ENCODE measurements at places on chromosomes 3 and 15.

DNA sequence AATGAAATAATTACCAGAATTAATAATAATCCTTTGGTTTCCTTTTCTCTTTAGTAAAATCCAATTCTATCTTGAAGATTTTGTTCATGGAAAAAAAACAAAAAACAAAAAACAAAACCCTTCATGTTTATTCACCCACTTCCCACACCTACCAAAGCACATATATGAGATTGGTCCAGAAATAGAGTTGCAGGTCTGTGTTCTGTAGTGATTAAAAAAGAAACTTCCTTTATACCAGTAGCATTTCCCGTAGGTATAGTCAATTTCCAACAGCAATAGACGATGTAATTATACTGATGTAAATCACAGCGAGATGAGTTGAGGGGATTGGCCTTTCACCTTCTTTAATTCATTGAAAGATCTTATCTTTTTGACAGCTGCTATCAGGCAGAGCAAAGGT is 194.6 kb downstream of the SOX2 start:
- DNase-seq: no peak

- no peak for DNase-seq
Measured at GRCh38 chr3:9045371-9045770, 82.1 kb upstream of the RAD18 start.

- no peak for DNase-seq
Measured at GRCh38 chr3:8220291-8220690, 281.3 kb upstream of the LMCD1 start.

DNA sequence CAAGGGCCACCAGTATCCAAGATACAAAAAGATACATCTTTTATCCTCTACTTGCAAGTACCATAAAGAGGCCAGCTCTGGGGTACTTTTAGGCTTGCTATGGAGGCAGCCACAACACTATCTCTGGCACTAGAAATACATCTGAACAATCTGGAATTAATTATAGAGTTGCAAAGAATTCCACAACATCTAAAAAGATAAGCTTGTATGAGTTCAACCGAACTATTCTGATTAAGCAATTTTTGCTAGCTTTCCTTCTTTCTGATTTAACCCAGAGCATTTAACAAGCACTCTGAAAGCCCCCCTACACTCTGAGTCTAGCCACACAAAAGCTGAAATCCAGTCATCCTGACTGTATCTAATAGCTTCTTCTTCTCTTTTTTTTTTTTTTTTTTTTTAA is 95.4 kb downstream of the FRMD5 start:
- no peak for DNase-seq

DNA sequence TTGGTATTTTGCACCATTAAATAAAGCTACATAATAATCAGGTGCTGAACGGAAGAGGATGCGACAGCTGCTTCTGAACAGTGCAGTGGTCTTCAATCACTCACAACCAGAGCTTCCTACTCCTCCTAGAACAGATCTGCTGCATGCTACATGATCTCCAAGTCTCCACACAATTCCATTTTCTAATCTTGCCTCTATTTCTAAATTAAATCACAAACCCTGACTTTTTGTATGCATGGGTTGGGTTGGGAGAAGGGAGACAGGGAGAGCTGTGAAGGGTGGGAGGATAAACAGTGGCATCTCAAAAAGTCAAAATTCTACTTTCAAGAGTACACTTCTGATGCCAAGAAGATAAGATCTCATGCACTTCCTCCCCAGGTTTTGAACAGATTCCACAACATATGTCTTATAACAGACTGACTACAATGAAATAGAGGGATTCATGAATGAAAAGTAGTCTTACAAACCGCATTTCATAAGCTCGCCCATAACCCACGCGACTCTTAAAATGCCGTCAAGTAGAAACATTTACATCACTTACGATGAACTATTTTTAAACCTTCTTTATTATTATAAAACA is 57.2 kb downstream of the CHSY1 start:
- DNase-seq: no peak

DNA sequence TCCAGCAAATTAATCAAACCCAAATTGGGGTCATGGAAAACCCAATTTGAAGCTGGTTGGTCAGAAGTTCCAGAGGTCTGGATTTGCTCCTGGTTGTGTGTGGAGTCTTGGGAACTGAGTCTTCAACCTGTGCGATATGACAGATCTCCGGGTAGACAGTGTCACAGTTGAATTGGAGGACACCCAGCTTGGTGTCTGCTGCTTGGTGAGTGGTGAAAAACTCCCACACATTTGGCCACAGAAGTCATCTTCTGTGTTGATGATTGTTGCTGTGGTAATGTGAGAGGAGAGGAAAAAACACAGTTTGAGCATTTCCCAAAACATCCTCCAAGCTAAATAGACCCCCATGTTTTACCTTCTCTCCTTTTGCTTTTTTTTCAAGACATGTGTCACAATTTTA is 218.1 kb downstream of the TP63 start:
- DNase-seq: no peak

DNA sequence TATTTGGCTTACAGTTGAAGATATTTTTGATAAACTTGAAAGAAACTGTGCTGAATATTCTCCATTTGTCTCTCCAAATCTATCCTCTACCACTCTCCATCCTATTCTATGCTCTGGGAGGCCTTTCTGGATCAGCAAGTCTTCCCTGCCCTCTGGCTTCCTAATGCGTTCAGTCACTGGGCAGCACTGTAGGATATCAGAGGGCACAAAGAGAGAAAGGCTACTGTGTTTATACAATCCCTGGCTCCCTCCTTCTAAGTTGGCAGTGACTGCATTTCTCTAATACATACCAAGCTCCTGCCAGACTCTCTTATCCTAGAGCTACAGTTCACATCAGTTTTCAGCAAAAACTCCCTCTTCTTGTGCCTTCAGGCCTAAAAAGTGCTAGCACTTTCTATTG is 102.1 kb upstream of the FHIT start:
- DNase-seq: no peak

- DNase-seq: no peak
Measured at GRCh38 chr3:130926504-130926903, 32.6 kb downstream of the ATP2C1 start.

GRCh38 chr3:176274161-176274560 is 923.1 kb downstream of the TBL1XR1 start:
- DNase-seq: no peak

DNA sequence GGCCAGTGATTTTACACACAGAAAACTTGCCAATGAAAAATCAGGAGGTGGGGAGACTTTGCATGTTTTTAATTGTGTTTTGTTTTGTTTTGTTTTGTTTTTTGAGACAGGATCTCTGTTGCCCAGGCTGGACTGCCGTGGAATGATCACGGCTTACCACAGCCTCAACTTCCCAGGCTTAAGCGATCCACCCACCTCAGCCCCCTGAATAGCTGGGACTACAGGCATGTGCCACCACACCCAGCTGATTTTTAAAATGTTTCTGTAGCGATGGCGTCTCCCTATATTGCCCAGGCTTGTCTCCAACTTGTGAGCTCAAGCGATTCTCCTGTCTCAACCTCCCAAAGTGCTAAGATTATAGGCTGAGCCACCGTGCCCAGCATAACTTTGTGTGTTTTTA is 46.0 kb downstream of the MEIS2 start:
- DNase-seq: no peak
